ENCODE measurements at places on chromosomes 2 and 18.

- DNase-seq, result no peak
Observed at GRCh38 chr18:35454803-35455202, 43.0 kb downstream of the INO80C start.

DNA sequence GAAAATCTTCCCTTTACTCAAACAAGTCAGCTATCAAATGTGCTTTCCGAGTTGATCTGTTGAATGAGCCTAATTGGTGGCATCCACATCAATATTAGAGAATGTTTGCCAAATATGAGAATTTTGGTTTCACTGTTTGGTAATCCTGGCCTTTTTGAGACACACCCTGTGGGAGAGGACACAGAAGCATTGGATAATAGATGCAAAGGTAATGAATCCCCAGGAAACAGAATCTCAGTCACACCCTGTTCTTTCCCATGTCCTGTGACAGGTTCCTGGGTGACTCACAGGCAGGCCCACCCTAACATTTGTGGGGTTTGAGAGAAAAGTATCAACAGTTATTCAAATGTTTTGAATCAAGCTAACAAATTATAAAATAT, 99.8 kb upstream of the PELI1 start:
- no peak for DNase-seq

GRCh38 chr2:68365087-68365486, at the start of gene PLEK:
Gene PLEK (plus strand): TSS chr2:68365282. CDS start chr2:68365352, 70 bp downstream.
- DNase-seq, result no peak

DNA sequence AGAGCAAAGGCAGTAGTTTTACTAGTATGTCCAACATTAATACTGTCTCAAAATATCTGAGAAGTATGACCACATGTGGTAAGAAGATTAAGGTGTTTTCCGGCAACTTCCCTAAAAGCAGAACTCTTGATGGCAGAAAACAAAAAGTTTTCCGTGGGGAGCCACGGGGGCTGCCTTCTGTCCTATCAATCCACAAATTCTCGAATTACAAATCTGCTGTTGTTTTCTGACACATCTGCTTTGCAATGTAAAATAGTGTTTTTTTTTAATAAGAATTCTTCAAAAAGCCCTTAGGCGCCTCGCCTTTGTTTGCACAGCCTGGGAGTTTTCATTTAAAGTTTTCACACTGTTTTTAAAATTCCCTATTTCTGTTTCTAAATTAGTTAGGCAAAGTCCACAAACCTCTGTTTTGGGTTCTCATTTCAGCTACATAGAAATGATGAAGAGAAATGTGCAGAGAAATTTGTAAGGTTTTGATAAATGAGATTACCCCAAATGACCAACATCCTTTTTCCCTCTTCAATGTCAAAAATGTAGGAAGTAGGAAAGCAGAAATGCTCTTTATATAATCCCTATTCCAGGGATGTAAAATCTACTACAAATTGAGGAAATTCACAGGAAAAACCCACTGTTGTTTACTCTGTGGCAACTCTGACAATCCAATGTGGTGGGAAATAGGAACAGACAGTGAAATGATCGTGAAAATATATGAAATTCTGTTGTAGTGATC, 385.8 kb downstream of the ZEB2 start:
- DNase-seq, result no peak

DNA sequence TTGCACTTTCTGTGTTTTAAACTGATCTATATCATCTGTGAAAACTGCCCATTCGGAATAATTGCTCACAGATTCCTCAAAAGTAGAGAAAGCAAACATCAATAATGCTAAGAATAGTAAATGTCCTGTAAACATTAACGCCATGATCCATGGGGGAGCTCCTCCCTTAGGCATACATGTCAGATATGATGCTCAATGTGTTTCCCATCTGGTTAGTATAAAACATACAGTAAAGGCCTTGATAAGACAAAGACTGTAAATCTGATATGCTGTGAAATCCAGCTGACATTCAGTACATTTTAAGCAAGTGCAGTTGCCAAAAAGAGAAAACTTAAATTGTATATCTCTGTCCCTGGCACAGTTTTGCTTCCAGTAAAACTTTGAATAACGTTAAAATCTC, 2.1 kb downstream of the DSEL start:
- no peak for DNase-seq

DNA sequence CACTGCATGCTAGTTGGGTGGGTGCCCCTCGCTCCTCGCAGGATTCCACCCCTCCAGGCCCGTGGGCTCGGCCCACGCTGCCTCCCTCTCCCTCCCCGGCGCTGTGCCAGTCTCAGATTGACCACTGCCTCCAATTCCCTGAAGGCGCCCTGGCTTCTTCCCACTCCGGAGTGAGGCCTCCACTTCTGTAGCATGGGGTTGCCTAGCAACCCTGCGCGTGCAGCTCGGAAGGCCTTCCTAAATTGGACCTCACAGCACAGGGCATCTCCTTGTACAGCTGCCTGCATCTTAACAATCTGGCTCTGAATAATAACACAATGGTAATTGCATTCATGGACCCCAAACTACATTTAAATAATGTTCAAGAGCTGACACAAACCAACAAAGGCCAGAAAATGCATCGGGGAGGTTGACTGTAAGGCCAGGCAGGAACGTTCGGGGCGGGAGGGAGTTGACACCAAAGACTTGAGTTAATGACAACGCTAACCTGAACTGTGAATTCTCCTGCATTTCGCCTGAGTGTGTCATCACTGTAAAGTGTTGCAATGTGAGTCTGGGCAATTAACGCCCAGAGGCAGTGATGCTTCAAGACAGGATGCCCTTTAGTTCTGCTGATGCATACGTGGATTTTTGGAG, 222.9 kb downstream of the ZBTB7C start:
- DNase-seq, result no peak
